ENCODE measurements at places on chromosomes 12 and 14. TPM values are rescaled to one million over a fixed set of nuclear protein-coding genes. Genes with fewer than 3 reads are reported as not detected.

The DDN gene
- 3.5 TPM for total RNA-seq

The TSHR gene
- total RNA-seq = not detected

The GLS2 gene
- total RNA-seq = 7.3 TPM

DNA sequence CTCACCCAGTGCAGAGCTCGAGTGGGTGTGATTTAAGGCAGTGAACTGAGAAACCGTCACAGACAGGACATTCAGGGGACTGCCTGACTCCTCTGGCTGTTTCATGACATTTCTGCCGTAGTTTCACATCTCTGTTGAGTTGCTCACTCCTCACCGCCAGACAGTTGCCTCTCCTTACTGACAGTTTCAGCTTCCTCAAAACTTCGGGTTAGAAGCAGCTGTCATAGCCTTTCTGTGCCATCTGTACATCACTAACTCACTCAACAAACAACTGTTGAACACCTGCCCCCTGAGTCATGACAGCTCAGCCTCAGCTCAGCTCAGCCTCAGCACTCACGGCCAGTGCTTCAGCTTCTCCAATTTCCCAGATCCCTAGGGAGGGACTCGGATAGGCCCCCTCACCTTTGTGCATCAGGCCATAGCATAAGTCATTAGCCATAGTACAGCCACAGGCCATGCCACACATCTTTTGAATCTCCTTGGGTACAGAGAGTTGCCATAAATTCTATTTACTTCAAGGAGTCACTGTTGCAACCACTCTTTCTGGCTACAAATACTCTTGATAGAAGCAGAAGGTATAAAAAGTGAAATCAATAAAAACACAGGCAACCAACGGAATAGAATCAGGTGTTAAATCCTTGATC lies 6.2 kb upstream of the SLC15A4 start:
- DNase-seq = peak; percentile 66

GRCh38 chr12:91622037-91622436 lies 439.4 kb upstream of the DCN start:
- no peak for DNase-seq
